ENCODE measurements at places on chromosomes 7 and 10.

- DNase-seq: no peak
Observed at GRCh38 chr7:81743201-81743600, 26.6 kb downstream of the HGF start.

GRCh38 chr7:4552985-4553384 lies 129.1 kb upstream of the FOXK1 start:
- DNase-seq: no peak

DNA sequence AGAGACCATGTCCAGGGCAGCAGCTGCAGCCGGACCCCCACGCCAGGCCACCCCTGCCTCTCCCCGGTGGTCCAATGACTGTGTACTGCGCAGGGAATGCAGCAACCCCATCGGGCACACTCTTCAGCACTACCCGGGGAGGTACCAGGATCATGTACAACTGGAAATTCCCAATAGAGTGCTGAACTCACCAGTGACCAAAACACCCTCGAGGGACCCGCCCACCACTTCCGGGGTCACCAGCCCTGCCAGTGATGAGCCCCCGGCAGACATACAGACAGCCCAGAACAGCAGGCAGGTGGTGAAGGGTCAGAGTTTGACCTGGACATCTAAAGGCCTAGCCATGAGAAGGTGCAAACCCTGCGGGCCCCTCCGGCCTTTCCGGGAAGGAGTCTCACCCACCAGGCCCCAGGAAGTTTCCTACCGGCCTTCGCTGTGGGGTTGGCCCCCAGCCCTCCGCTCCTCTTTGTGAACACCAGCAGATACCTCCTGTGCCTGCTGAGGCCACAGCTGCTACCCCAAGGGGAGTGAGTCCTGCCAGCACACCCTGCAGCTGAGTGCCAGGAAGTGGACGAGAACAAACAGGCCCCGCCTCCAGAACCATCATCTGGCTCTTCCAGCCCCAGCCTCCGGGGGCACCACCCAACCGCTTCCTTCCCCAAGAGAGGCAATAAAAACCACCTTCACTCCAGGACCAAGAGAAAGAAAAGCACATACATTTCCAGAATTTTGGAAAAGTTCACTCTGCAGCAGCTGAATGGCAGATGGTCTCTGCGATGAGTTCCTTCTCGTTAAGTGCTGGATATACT lies 5.0 kb upstream of the ANKRD61 start:
- peak; percentile 59 for DNase-seq

DNA sequence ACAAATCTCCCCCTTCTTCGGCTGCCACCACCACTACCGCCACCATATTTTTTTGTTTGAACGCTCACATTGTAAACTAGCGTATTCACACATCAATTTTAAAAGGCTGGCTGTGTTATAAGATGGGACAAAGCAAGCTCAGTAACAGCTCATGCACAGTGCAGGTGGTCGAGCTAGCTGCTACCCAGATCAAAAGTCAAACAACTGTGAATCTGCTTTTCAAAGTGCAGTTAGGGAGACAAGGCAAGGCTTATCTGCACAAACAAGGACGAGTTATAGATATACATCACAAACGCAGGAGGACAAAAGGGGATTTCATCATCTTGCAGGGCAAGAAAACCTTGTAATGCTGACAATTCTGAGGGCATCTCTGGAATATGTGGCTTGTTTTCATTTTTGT lies 231.6 kb downstream of the VTI1A start:
- no peak for DNase-seq

- DNase-seq: no peak
Observed at GRCh38 chr7:129776362-129776722, 164.8 kb downstream of the NRF1 start.

DNA sequence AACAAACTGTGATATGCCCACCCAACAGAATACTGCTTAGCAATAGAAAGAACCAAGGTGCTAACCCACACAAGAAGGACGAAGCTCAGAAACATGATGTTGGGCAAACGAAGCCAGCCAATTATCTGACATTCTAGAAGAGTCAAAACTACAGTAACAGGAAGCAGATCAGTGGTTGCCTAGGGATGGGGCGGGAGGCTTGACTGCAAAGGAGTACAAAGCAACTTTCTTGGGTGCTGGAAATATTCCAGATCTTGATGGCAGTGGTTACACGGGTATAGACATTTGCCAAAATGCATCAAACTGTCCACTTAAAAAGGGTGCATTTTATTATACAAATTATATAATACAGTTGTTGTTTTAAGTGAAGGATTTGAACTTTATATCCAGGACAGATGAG lies 41.1 kb upstream of the RET start:
- DNase-seq: no peak

DNA sequence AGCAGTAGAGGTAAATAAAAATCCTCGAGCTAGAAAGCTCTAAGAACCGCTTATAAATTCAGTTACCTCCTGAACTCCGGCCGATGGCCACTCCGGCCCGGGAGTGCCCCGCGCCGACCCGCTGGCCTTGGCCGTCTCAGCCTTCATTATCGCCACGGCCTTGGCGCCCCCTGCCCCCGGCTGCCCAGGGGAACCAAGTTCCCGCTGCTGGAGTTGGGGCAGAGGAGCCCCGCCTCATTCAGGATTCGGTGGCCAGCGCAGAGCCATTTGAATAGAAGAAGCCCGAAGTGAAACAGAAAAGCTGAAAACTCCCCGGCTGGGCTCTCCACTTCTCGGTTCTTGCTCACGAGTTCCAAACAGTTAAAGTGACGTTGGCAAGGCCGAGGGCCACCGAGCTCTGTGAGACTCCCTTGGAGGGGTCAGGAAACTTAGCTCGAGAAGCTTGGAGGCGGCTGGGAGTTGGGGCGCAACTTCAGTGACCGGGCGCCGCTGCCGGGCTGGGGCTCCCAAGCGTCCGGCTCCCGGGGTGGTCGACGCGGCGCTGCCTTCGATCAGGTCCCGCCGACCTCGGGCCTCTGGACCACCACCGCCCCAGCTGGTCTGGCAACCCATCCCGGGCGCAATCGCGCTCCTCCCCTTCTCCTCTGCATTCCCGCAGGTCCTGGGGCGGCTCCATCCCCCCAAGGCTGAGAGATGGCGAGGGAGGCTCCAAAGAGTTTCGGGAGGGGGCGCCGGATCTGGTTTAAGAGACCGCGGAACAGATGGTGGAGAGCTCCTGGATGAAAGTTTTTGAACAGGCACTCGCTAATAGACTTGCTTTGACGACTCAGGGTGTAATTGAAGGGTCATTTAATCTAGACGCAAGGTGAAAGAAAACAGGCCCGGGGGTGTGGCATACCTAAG lies 5.8 kb upstream of the FEZF1 start:
- no peak for DNase-seq

GRCh38 chr10:55203319-55203718 lies 402.3 kb upstream of the PCDH15 start:
- no peak for DNase-seq

DNA sequence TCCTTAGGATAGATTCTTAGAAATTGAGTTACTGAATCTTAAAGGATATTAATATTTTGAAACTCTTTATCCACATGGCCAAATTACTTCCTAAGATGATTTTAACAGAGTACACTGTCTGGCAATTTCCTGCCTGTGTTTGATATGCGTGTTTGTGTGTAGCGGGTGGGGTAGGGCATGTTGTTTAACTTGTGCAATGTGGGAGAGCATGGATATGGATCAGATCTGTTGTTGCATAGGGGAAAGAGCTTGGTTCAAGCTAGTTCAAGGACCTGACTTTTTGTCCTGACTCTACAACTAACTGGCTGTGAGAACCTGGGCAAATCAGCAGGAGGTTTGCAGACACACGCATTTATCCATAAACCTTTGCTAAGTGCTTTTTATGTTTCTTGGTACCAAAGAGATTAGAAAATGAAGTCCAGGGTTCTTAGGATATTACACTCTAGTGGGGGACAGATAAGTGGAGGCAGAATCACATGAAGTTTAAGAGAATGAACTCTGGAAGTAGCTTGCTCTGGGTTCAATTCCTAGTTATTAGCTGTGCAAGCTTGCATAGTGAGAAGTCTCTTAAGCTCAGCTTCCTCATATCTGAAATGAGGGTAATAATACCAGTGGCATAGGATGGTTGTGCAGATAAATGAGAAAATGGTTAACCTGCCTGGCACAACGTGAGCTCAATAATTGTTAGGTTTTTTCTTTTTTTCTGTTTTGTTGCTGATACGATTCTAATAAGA lies 96.3 kb upstream of the PRR15 start:
- DNase-seq: no peak

- no peak for DNase-seq
Observed at GRCh38 chr10:44552726-44553125, 167.8 kb upstream of the CXCL12 start.

DNA sequence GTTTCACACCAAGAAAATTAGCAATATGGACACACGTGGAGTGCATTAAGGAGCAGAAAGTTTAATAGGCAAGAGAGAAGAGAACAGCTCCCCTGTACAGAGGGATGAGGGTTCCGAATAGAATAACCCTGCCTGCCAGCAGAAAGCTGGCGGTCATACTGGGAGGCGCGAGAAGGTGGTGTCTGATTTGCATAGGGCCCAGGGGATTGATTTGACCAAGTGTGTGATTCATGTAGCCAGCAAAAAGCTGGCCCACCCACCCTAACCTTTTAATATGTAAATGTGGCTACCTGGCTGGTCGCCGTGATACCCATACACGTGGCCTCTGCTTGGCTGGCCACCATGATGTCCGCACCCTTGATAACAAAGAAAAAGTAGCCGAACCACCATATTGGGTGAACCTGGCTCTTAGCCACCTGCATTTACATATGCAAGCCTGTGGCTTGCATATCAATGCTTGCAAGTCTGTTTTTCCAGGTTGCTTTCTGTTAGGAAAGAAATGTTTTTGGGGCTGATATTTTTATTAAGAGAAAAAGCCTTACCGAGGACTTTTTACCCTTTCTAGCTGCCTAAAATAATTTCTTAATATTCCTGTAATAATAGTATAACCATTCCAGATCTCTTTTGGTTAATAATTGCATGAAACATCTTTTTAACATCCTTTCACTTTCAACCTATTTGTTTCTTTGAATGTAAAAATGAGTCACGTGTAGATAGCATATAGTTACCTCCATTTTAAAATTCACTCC lies 20.5 kb upstream of the VWDE start:
- DNase-seq: no peak

GRCh38 chr10:79494871-79495705 lies 17.2 kb upstream of the EIF5AL1 start:
- DNase-seq: no peak

- DNase-seq: peak; percentile 77
Observed at GRCh38 chr10:71708301-71708703, 11.3 kb downstream of the C10orf105 start.

GRCh38 chr7:131039355-131039762 lies 288.3 kb upstream of the MKLN1 start:
- no peak for DNase-seq

DNA sequence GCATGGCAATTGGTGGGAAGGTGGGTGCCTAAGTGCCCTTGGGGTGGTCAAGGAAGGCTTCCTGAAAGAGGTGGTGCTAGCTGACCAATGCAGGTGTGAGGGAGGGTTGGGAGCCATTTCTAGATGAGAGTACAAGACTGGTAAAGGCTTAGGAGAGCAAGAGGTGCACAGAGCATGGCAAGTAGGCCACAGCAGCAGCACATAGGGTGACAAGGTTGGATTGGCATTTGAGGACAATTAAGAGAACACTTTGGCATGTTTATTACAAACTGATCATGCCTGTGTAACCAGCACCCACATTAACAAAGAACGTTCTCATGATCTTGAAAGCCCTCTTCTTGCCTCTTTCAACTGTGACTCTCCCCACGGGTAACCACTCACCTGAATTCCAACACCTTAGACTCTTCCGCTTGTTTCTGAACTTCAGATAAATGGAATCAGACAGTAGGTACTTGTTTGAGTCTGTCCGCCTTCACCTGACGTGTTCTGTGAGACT lies 107.6 kb downstream of the MYL10 start:
- DNase-seq: no peak

GRCh38 chr10:12419262-12419847 lies 70.0 kb downstream of the CAMK1D start:
- no peak for DNase-seq

DNA sequence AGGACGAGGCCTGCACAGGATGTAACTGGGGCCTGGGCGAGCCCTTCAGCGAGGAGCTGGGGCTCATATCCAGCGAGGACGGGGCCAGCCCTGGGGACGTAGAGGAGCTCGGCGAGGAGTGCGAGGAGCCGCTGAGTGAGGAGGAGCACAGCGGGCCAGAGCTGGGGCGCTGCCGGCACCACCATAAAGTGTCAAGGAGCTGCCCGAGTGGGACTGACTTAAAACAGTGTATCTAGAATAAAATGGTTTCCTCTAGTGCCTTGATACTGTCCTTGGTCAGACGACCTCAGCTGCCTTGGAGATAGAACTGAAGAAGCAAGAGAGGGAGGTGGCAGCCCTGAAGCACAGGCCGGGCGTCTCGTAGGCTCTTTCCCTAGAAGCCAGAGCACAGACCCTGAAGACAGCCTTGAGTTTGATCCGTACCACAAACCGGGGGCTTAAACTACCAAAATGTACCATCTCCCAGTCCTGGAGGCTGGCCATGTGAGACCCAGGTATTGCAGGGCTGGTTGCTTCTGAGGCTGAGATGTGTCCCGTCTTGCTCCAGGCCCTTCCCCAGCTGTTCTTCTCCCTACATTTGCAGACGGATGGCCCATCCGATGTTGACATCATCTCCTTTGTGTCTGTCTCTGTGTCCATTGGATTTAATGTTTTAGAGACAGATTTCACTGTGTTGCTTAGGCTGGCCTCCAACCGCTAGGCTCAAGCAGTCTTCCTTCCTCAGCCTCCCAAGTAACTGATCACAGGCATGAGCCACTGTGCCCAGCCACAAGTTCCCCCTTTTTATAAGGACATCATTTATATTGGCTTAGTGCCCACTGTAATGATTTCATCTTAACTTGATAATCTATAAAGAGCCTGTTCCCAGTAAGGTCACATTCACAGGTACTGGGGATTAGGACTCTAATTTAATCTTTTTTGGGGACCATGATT lies 35.8 kb downstream of the DNAJB6 start:
- no peak for DNase-seq

DNA sequence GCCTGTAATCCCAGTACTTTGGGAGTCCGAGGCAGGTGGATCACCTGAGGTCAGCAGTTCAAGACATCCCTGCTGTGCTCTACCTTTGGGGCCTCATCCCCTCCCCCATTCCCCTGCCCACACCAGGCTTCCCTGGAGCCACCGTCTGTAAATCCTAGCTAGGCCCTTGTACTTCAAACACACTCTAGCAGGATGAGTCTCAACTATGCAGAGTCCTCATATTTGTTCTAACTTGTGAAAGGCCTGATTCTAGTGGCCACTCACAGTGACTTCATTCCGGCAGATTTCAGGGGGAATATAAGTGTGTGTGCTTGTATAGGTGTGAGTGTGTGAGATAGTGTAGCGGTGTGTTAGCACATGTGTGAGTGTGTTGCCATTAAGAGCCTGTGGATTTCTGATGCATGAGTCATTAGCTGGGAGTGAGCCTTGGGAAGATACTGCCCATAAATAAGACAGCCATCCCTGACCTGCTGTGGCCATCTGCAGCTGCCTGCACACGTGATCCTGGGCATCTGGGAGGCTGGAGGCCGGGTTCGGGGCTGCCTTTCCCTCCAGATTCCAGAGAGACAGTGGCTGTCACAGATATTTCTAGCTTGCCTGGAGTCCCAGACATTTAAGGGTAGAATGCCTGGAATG lies 1.7 kb upstream of the NEURL1 start:
- DNase-seq: no peak

Measured in activated CD4-positive, CD25-positive, alpha-beta regulatory T cell treated with anti-CD3 and anti-CD28 coated beads, Interleukin-2, amount 50 U/mL, for 72 hours (primary cell).